ENCODE measurements at places on chromosomes 1 and 21. TPM values are rescaled to one million over a fixed set of nuclear protein-coding genes. Genes with fewer than 3 reads are reported as not detected.

OR10K1 gene
- not detected for total RNA-seq

BRDT gene
- not detected for total RNA-seq

IGSF9 gene
- 0.12 TPM for total RNA-seq

LIPI gene
- total RNA-seq, result not detected

TTC39A gene
- total RNA-seq, result 0.35 TPM

PTPN7 gene
- total RNA-seq, result not detected

FCN3 gene
- total RNA-seq, result not detected

AKNAD1 gene
- total RNA-seq, result not detected

CELA3B gene
- not detected for total RNA-seq

MFAP2 gene
- 79.5 TPM for total RNA-seq

CYP2J2 gene
- total RNA-seq, result not detected

Data from smooth muscle cell of the coronary artery (primary cell).